AG04449 (cell line): ENCODE measurements at places on chromosomes 4 and X.

DNA sequence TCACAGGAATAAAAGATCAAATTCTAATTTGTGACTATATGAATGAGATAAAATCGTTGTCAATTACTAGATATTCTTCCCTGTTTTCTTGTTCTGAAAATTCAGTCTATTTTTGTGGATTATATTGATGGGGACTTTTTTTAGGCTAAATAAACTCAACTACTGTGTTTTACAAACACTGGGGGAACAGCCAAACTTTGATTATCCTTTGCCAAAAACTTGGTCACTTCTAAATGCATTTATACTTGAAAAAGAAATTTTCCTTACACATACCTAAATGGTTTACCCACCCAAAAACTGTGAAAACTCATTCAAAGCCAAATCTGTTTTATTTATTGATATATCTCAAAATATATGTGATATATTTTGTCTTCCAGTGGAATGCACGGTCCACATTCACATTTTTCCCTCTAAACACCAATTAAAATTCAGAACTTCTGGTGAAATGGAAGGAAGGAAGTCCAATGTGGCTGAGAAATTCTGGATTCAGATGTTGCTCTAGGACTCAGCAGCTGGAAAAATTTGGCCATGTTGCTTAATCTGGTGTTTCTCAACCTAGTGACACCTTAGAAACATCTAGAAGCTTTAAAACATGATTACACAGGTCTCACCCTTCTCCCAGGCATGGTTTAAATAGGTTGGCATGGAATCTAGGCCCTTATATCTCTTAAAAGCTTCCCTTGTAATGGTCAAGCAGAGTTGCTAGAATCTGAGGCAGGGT, 28.6 kb upstream of the ARHGAP24 start:
- DNase-seq, result no peak

DNA sequence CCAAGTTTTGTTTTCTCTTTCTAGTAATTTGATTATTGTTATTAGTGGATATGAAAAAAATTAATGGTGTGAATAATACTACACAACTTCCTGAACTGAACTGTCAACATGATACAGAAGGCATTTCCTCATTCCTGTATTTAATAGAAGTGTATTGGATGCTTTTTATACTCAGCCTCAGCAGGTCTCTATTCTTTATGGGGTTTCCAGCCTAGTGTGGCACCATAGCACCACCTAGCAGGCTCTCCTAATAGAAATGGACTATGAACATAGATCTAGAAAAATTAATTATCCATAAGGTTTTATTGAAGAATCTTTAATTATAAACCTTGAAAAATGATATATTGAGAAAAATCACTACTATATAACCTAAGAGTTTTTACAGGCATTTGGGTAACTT, 52.4 kb downstream of the GLRB start:
- DNase-seq, result no peak

GRCh38 chr4:117481742-117482141, 396.4 kb upstream of the TRAM1L1 start:
- DNase-seq, result no peak

GRCh38 chr4:123466080-123466785, 69.6 kb downstream of the SPRY1 start:
- no peak for DNase-seq

DNA sequence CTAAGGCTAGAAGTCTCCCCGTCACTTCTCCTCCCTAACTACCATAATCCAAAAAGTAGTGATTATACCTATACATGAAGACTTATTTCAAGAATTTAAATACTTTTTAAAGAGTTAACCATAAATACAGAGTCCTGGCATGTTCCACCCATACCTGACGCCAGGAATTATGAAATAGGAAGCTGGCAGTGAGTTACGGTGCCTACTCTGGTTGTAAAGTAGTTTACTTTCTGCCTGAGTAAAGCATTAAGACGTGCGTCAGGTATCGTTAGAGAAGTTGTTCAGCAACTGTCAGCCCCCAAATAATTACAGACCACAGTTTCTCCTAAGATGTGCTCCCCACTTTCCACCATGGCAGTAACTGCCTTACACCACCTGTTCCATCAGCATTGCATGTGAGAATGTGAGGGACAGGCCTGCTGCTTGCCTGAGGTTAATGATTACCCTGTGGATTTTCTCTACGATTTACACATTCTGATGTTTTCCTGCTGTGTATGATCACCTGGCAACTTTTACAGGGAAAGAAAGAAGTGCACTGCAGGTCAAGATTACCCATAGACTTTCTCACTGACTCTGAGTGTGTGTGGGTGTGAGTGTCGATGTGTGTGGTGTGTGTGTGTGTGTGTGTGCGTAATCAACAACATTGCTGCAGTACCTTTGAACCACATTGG, 92.3 kb upstream of the SLC7A11 start:
- no peak for DNase-seq

- DNase-seq, result no peak
Measured at GRCh38 chr4:172202480-172203076, 389.4 kb downstream of the GALNTL6 start.

DNA sequence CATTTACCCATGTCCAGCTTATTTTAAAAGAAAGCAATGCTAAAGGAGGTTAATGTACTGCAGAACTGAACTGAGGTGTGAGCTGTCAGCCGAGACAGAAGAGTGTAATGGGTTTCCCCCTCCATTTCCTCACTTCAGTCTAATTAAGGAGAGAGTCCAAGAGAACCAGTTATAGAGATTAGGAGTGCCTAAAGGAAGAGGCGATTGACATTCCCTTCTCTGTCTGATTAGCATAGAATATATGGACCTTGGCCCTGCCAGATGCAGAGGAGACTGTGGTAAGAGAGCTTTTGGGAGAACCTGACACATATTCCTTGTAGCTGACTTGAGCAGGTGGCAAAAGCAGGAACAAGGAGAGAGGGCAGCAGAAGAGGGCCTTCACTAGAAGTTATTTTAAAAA, 137.5 kb upstream of the INPP4B start:
- no peak for DNase-seq

GRCh38 chrX:31279359-31279758, 207.5 kb upstream of the FTHL17 start:
- no peak for DNase-seq
